ENCODE measurements at places on chromosomes 7 and 10. TPM values are rescaled to one million over a fixed set of nuclear protein-coding genes. Genes with fewer than 3 reads are reported as not detected.
A peak's percentile ranks its signal among the peaks of the same experiment; 100 is the strongest.

SFMBT2 gene
- 7.4 TPM for total RNA-seq

CALML3 gene
- total RNA-seq = not detected

SSC4D gene
- 12.7 TPM for total RNA-seq

NPSR1 gene
- total RNA-seq = not detected

GRCh38 chr10:83991986-83992753 is 147.1 kb upstream of the GHITM start:
- peak; percentile 91 for DNase-seq

DNA sequence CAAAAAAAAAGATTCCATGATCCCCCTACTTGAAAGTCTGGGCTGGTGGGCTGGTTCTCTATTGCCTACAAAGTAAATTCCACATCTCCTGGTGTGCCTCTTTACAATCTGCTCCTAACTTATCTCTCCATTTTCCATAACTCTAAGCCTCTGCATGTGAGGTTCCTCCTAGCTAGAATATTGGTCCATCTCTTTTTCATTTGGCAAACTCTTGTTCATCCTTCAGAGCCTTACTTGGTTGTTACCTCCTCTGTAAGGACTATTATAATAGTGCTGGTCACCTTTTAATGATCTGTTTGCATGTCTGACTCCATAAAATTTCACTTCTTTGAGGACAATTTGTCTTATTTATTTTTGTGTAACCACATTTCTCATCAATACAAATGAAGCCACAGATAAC is 1.6 kb upstream of the NRCAM start:
- no peak for DNase-seq

DNA sequence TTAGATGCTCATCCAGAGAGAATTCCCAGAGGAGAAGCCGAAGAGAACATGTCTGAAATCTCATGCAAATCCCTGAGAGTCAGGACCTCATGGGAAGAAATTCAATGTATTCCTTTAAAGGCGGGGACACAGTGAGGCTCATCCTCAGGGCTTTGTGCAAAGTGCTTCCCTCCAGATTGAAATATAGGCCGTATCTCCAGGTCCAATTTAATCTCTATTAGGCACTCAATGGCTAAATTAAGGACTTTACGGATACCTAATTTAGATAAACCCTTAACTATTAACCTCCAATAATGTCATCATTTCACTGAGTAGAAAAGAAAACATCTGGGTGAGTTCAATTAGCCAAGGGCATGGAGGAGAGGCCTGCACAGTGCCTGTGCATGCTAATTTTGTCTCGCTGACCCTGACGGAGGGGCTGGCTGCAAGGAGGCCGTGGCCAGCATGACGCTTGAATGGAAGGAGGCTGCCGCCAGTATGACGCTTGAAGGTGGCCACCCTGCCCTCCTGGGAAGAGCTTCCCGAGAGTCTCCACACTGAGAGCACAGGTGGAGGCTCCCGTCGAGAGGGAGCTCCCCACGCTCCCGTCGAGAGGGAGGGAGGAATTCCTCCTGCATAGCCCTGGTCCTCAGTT is 287.6 kb downstream of the ADARB2 start:
- no peak for DNase-seq

DNA sequence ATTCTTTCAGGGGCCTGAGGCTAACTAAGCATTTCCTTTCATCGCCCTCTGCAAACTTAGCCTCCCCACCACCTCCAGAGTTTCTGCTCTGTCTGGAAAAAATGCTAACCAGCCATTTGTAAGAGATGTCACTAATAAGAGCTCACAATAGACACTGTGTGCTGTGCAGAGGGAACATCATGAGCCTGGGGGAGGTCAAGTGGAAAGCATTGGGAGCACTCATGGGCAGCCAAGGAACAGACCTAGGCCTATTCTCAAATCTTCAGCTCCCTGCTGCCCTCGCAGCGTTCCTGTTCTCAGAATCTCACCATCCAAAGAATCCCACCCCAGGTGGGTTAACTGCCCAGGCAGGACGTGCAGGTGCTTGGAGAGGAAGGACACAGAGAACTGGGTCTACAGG is 27.1 kb upstream of the GPAM start:
- no peak for DNase-seq

GRCh38 chr7:3979611-3980299 is 678.7 kb downstream of the SDK1 start:
- no peak for DNase-seq

- DNase-seq = peak; percentile 21
These were observed 504 bp upstream of the TRRAP start for GRCh38 chr7:98877692-98878364.

DNA sequence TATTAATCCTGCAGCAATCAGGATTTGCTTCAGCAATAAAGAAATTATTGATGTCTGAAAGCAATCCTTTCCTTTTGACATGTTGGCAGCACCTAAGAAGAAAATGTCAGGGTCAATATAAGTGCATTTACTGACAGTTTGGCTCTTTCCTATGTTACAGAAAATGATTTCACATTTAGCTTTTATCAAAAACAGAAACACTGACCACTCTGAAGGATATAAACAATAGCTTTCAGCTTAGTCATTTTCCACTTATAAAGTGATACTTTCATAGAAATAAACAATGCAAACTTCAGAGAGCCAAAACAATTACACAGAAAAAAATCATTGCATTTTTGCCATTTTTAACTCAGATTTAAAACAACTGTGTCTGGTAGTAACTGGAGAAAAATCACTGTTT is 325.6 kb upstream of the KAT6B start:
- DNase-seq = no peak

- no peak for DNase-seq
These were observed 3.1 kb downstream of the GJC3 start for GRCh38 chr7:99926321-99926720.

Data from GM23338 (cell line).